Stimulated activated CD4-positive, alpha-beta T cell treated with anti-CD3 and anti-CD28 coated beads, Interleukin-1b, Interleukin-23, amount 100 ng/mL, for 48 hours (primary cell): ENCODE measurements at places on chromosomes 4 and X.
A peak's percentile ranks its signal among the peaks of the same experiment; 100 is the strongest.

DNA sequence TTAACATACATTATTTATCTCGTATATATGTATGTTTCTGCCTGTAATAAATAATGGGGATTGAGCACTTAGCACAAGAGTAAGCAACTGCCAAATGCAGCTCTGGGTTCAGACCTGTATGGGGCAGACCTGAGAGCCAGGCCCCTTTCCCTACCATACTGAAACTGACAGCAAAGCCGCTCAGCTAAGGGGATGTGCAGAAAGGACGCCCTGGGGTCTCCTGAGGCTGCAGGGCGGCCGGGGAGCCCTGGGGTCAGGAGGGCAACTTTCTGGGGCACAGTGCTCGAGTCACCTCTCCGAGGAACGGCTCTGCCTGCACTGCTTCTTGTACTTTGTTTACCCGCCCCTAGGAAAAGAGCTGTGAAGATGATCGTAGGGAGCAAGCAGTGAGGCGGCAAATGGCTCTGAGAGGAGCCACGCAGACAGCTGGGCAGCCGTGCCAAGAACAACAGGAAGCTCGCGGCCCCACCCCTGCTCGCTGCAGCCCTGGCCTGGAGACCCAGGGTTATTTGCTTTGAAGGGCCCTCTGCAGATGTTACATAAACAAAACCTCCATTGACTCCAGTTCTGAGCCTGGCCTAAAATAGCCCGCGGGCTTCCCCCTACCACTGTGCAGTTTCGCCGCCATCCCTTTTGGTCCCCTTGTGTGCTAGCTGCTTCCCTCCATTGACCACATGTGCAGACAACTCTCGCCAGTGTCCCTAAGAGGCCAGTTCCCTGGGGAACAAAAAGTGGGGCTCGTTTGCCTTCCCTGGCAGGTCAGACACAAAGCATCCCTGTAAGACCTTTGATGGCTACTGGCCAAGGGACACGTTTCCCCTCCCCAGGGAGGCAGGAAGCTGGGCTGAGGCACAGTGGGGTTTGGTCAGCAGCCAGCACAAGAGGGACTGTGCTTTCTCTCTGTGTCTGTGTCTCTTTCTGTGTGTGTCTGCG is 111.3 kb upstream of the LNX1 start:
- DNase-seq = no peak

GRCh38 chrX:112513154-112513553 is 166.6 kb downstream of the LHFPL1 start:
- no peak for DNase-seq

DNA sequence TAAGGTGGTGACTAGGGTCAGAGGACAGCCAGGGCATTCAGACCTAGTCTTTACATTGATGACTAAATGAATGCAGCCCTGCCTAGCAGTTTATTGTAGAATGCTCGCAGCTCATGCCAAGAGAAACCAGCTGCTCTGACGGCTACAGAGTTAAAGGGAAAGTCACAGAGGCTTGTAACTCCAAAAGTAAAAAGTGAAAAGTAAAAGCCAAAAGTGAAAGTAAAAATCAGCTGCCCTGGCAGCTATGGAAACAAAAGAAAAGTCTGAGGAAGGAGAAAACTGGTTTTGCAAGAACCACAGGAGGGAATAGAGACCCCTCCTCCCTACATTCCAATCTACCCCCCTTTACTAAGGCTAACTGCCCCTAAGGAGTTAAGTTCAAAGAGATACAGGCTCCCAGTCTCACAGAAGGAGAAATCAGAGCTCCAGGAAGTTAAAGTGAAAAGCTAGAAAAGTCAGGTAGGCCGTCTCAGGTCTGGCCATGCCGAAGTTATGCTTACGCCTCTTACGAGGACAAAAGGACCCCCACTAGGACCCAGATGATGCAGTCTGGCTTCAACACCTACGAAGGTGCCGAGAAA is 6.0 kb downstream of the GAGE10 start:
- DNase-seq = peak; percentile 6

DNA sequence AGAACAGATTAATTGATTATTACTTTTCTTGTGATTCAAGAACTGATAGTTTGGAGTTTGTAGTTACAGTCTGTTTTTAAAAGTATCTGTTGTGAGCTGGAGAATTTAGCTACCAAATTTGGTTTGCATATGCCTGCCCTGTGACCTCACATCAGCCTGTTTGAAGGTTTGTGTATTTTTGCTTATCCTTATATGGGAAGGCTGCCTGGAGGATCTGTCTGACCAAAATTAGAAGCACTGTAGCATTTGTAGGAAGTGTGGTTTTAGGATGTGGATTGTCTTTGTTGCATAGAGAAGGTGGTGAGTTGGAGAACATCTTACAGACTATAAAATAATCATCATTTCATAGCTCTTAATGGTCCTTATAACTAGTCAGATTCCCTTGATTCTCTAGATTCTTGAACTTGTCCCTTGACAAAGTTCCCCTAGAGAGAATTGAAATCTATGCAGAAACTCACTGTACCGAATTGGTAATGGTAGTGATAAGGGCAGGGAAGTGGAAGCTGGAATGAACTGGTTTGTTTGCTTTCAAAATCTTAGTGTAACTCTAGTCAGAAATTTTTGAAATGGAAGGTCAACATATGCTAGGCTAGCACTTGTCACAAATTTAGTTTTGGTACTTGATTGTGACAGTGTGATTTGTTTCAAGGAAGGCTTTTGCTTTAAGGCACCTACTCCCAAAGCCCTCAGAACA is 57.3 kb downstream of the SH3BGRL start:
- no peak for DNase-seq

- peak; percentile 62 for DNase-seq
Measured at GRCh38 chr4:110516106-110516922, 40.4 kb downstream of the ENPEP start.

DNA sequence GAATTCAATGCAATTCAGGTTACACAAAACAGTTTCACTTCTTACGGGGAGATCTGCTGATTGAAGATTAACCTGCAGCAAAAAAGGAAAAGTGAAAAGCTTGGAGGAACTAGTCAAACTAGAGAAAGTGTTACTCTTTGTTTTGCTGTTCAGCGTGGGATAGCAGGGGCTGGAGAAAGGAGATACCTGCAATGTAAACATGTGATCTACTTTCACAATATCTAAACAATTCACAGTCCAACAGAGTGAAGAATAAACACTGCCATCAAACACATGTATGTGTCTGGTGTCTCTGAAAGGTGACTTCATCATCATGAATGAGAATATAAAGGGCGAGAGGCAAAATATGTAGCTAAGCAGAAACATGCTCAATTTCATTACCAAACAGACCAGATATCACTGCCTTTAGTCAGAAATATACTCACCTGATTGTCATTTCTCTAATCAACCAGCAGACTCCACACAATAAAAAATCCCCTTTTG is 26.4 kb downstream of the NIPAL1 start:
- no peak for DNase-seq

GRCh38 chrX:147884958-147885357 is 26.8 kb upstream of the FMR1 start:
- DNase-seq = no peak

DNA sequence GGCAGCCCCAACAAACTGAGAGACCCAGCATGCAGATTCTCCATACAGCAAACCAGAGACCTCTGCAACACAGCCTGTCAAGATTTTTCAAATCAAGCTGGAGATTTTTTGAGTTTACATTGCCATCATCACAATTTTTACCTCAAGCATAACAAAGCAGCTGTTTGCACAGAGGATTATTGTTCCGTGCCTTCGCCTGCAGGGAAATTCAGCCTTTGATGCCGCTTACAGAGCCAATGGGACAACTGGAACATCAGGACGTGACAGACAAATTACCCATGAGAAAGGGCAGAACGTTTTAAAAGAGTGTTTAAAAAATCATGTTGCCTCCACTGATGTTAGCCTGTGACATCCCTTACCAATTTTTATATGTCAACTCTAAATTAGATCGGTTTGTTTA is 363.7 kb downstream of the FBXW7 start:
- DNase-seq = no peak

GRCh38 chr4:108783665-108784463 is 21.0 kb upstream of the ETNPPL start:
- no peak for DNase-seq

GRCh38 chrX:40150503-40150902 is 52.7 kb upstream of the BCOR start:
- DNase-seq = no peak

DNA sequence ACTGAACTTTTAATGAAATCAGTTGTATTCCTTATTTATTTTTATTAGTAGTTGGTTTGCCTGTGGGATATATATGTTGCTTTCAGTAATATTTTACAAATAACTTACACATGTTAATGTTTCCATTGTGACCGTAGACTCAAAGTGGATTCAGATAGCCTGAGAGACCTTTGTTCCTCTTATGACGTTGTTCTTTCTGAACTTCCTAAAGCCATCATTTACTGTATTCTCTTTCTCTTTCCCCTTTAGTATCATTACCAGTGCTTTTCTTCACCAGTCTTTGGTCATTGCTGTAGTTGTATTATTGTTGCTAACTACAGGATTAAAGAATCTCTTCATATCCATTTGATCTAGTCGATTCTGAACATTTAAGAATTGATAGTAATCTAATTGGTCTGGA is 4.3 kb downstream of the STIM2 start:
- no peak for DNase-seq

- no peak for DNase-seq
Measured at GRCh38 chr4:8410066-8410625, 30.4 kb downstream of the ACOX3 start.

DNA sequence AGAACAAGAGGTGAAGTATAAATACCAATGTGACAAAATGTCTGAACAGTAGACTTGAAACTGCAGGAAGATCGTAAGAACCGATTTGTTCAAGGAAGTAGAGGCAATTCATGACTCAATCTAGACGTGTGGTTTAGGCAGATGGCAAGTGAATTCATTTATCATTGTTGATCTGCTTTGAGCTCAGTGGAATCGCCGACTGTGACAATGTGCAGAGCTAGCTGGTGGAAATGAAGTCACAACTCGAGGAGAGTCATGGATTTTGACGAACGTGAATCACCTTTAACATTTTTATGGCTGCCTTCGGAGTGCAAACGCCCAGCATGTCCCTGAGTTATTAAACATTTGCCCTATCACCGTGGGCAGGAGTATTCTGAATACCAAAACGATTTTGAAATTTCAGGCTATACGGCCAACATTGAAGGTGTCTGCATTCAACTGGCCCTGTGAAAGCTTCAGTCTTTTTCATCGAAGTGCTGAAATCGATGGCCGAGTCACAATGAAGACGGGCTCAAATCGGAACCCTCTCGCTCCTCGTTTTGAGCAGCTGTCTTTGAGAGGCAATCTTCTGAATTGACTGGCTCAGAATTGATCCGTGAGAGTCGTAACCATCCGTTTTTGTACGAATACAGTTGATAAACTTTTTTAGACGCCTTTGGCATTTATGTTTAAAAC is 689 bp upstream of the OGT start:
- DNase-seq = peak; percentile 74

- DNase-seq = no peak
Measured at GRCh38 chr4:146647615-146648460, 9.1 kb downstream of the POU4F2 start.

DNA sequence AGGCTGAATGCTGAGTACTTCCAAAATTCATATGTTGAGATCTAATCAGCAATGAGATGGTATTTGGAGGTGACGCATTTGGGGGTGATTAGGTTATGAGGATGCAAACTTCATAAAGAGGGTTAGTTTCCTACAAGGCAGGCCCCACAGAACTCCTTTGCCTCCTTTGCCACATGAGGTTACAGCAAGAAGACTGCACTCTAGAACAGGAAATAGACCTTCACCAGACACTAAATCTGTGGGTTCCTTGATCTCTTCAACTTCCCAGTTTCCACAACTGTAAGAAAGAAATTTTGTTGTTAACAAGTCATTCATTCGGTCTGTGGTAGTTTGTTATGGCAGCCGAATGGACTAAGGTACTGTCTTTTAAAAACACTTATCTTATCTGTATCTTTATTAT is 681.9 kb upstream of the HS3ST1 start:
- DNase-seq = no peak

GRCh38 chr4:119592830-119593229 is 35.8 kb downstream of the PDE5A start:
- no peak for DNase-seq

DNA sequence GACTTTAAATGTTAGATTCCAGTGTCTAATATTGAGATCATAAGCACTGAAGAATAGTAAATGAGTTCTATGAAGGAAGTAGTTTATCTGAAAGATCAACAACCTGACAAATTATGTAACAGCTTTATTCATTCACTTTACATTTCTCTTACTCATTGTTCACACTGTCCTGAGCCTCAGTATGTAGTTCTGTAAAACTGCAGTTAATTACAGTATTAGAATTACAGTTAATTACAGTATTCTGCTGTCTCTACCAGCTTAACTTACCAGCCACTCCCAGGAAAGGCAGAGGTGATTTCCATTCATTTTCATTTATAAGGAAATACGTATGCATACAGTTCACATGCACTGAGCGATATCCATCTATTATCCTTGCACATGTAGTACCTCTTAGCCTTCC is 32.7 kb downstream of the NFKB1 start:
- DNase-seq = no peak

DNA sequence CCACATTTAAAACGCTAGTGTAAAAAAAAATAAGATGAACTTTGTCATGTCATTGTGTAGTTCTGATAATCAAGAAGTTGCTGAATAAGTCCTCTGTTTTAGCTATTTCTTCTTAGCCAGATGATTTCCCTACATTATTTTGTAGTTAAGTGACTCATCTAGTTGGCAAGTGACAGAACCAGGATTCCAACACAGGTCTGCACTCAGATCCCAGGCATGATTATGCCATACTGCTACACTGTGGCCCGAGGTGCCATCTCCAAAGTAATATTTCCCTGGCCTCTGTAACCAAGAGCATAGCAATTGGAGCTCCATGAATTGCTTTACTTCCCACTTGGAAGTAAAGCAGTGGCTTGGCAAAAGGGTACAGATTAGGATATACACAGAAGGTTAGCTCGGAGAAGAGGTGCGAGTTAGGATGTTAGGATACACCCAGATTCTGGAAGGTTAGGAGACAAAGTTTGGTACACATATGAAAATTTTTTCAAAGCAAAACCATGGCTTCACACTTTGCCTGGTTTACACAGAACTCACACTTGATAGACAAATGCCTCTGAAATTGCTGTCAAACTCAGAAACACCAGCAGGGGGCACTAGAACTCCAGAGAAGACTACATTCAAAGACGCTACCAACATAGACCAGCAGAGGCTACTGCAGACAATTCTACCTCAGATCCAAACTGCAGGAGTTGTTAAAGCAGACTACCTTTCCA is 41.4 kb downstream of the SRPX2 start:
- peak; percentile 62 for DNase-seq

GRCh38 chrX:41559235-41560052 is 112.3 kb downstream of the NYX start:
- peak; percentile 3 for DNase-seq
